ENCODE measurements at places on chromosomes 3 and 15.

- DNase-seq: peak; percentile 1
Measured at GRCh38 chr3:30502051-30502741, 104.2 kb upstream of the TGFBR2 start.

- peak; percentile 100 for DNase-seq
Measured at GRCh38 chr3:177468331-177468730, 271.0 kb upstream of the TBL1XR1 start.

DNA sequence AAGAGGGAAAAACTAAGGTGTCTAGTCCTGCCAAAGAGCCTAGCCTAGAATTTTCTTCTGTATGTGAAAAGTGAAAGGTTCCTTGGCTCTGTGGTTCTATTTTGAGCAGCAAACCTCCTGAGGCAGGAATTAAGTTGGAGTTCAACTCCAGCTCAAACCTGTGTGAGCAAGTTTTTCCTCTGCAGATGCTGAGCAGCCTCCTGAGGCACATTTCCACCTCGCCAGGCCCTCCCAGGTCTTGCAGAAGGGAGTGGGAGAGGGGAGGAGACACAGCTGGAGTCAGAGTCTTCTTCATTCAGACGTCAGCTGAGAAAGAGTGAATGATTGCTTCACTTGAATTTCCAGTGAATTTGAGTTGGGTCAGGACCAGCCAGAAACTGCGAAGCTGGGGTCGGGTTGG, 69.5 kb upstream of the ETV5 start:
- DNase-seq: no peak

DNA sequence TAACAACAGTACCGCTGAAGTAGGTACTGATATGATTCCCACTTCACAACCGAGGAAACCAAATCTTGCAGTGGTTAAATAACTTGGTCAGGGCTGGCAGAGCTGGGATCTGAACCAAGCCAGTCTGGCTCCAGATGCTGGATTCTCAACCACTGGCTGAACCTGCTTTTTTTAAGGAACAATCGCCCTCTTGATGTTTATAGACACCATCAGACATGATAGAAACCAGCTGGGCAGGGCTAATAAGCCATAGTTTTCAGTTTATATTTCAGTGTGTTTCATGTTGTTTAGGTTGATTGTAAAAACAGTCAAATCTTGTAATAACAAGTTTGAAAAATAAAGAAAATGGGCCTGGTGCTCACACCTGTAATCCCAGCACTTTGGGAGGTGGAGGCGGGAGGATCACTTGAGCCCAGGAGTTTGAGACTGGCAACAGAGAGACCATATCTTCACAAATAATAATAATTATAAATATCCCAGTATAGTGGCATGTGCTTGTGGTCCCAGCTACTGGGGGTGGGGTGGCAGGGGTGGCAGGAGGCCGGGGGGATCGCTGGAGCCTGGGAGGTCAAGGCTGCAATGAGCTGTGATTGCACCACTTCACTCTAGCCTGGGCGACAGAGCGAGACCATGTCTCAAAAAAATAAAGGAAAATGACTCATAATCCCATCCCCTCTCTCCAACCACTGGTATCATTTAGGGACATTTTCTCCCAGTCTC, 36.7 kb downstream of the XYLB start:
- DNase-seq: no peak

DNA sequence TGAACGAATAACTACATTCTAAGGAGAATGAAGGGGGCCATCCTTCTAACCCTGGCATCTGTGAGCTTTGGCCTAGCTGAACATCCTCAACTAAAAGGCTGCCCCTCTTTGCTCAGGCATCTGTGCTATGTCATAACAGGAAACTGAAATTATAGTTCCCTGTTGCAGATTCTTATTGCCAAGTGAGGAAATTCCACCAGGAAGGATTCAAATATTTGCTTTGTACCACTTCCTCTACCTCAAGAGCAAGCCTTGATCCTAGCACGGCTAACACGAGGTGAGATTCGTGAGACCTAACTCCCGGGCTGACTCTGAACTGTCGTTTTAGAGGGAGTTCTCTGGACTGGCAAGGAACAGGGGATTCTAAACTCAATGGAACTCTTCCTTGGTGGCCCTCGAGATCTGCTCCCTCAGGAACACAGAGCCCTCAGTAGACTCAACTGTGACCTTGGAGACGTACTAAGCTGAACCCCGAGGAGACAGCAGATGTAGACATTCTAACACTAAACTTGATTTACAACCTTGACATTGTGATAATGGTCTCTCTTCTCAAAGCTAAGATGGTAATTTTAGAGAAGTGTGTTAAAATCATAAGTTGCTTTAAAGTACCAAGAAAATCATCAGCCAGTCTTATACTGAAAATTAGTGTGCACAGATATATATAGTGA, 4.2 kb downstream of the SPG21 start:
- DNase-seq: no peak

Data from M059J (cell line).